HS-27A (cell line): ENCODE measurements at places on chromosomes 5 and 9.

DNA sequence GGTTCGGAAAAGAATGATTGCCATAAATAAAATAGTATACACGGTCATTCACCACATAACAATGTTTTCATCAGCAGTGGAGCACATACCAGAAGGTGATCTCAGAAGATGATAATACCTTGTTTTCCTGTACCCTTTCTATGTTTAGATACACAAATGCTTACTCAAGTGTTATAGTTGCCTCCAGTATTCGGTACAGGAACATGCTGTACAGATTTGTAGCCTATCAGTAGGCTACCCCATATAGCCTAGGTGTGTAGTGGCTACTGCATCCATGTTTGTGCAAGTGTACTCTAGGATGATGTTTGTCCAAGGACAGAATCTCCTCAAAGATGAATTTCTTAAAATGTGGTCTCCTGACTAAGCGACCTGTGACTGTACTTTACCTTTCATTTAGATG, 59.2 kb downstream of the ICE1 start:
- DNase-seq, result no peak

DNA sequence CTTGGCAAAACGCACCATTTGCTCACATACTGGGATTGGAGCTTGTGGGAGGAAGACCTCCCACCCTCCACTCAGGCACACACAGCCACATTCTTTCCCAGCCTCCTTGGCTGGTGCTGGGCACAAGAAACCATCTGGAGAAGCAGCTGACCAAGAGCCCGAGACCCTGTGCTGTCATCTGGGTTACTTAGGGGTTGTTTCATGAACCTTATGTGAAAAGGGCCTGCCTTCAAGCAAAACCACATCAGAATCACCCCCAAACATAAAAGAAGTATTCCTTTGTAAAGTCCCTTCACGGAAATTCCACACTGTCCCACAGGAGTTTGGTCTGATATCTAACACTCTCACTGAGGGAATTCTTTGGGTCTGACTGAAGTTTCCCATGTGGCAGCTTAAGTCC, 172.1 kb downstream of the NR3C1 start:
- DNase-seq, result no peak

DNA sequence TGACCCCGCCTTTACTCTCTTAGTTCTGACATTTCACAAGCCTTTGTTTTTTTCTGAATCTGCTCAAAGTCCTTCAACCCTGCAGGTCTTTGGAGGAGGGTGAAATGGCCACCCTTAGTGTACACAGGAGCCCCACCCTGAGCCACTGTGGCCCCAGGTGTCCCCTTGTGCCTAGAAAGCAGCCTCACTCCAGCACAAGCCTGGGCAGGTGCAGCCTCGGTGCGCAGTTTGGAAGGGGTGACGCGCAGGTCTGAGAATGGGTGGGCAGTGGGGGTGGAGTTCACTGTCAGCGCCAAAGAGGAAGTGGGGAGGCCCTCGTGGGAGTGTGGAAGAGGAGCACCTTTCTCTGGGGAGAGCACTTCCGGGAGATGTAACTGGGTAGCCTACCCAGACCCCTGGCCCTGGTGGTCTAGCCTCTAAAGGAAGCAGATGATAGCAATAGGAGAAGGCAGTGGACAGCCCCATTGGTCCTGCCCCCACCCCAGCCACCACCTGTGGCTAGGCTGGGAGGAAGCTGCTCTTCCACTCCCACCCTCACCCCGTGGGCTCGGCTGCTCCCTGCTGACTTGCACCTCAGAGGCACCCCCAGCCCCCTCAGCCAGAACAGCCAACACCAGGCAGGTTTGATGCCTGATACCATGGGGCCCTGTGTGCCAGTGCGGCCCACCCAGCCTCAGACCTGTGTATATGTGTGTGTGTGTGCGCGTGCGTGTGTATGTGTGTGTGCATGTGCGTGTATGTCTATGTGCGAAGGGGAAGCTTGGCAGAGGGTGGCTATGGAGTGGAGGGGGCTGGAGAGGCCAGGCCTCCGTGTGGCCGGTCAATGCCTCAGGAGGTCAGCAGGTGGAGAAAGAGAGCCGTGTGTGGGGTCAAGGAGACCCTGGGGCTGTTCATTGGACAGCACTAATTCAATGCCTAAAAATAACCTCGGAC, 16.8 kb upstream of the DAB2IP start:
- no peak for DNase-seq

GRCh38 chr9:130467316-130467715, 22.6 kb downstream of the ASS1 start:
- DNase-seq, result no peak

- no peak for DNase-seq
Measured at GRCh38 chr5:130164966-130165365, 260.7 kb downstream of the CHSY3 start.

- DNase-seq, result no peak
Measured at GRCh38 chr9:79001012-79001411, 570.8 kb upstream of the TLE4 start.

GRCh38 chr9:133488686-133489252, 9.9 kb upstream of the SLC2A6 start:
- DNase-seq, result no peak

GRCh38 chr5:1799110-1799601, 481 bp downstream of the MRPL36 start:
- DNase-seq, result no peak

DNA sequence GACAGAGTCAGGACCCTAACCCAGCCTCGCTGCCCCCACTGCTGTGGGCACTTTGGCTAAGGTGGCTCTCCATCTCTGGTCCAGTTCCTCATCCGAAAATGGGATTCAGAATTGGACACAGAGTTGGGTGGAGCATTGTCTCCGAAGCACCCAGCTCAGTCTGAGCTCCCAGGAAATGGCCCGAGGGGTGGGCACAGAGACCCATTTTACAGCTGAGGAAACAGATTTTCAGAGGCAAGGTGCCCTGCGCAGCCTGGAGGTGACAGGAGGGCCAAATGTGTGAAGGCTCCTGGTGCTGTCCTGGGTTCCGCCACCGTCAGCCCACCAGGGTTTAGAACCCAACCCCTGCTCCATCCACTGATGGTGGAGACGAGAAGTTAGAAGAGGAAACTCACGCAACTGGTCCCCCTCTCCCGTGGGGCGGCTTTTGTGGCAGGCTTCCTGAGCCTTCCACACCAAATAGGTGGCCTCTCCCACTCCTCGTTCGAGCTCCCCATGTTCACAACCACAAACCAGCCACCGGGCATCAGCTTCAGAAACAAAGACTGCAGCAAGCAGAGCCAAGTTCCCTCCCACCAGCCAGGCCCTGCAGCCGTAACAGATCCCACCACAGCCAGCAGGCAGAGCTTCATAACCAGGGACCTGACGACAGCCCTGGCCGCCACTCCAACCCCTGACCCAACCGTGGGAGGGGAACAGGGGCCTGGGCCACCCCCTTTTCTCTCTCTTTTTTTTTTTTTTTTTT, 90.9 kb upstream of the LMX1B start:
- DNase-seq, result no peak

DNA sequence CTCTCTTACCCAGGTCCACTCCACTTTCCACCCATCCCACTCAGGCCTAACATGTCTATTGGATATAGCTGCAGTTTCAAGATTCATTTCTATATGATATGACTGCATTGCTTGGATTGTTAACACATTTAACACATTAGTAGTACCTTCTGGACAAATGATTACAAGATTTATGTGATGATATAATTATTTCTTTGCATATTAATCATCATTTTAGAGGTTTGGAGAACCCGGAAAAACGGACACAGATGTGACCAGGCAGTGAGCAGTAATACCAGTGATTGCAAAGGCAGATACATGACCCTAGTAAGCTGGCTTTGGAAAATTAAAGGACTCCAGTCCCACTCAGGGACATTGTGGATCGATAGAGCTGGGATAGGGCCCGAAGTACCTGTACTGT, 103.8 kb downstream of the PRR16 start:
- peak; percentile 39 for DNase-seq

GRCh38 chr9:121143771-121144170, 57.9 kb downstream of the RAB14 start:
- DNase-seq, result no peak

GRCh38 chr5:93611976-93612854, 29.2 kb downstream of the NR2F1 start:
- no peak for DNase-seq

DNA sequence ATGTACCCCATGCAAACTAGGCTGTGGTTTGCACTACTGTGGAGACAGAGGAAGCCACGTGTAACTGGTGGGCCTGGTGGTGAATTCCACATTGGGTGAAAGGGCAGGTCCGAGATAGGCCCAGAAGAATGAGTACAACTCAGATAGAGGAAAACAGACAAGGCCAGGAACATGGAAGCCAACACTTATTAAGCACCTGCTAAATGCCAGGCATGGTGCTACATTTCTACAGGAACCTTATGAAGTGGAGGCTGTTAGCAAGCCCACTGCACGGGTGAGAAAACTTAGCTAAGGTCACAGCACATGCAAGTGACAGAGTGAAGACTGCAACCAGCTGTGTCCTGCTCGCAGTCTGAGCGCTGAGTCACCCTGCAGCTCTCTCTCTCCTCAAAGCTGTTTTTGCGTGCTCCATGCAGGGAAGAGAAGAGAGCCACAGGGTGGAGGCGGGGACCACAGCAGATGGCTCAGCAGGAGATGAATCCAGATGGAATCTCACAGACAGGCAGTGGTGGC, 65.5 kb upstream of the SPTLC1 start:
- DNase-seq, result no peak

- no peak for DNase-seq
Measured at GRCh38 chr5:149417711-149418368, 38.7 kb upstream of the IL17B start.

DNA sequence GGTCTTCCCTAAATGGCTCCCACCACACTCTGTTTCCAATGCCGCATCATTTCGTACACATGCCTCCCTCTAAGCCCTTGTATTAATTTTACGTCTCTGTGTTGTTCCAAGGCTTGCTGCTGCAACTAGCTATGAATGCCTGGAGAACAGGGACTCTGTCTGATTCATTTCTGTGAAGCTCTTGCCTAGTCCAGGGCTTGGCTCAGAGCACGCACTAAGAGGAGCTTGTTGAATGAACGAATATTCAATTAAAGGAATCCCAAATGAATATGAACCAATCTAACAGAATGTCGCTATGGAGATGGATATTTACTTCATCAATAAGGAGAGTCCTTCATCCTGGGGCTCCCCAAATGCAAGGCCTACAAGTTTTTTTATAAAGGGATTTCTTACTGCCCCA, 55.3 kb downstream of the TGFBR1 start:
- DNase-seq, result no peak

DNA sequence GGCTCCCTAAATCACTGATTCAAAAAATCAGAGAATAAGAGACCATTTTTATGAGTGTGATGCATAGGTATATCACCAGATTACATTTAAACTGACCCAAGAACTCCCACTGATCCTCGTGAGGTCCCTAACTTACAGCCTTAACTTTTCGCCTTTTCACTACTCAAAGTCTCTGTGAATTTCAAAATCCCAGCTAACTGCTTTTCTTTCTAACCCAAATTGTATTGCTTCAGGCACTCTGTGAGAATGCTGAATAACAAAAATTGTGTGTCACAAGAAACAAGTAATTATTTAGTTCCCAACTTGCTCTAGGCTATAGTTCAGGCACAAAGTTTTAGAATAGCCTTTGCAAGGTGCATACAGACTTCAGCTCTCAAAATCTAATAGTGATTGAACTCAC, 368.6 kb downstream of the CHSY3 start:
- DNase-seq, result no peak

DNA sequence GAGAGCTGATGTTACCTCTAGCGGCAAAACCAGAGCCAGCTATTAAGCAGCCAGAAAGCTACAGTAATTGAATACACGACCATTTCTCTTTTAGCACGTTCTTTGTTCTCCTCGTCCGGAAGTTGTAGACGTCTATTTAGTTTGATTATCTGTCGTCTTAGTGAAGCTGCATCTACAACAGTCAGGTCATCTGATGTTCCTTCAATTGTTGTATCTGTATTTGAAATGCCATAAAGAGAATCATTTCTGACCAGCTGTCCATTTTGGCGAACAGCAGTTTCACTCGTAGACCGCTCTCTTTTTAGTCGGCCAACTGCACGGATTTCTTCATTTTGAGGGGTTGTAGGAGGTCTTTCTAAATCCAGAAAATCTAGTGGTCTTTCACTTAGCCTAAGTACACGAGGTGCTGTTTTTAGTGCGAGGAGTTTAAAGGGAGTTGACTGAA, 12.6 kb downstream of the PDE6A start:
- no peak for DNase-seq

GRCh38 chr5:106780355-106780754, 890.4 kb downstream of the EFNA5 start:
- DNase-seq, result no peak

GRCh38 chr5:79992891-79993657, 2.0 kb upstream of the MTX3 start:
- no peak for DNase-seq

GRCh38 chr5:11482011-11482410, 422.2 kb downstream of the CTNND2 start:
- DNase-seq, result no peak
